ENCODE measurements at places on chromosomes 4 and X.

DNA sequence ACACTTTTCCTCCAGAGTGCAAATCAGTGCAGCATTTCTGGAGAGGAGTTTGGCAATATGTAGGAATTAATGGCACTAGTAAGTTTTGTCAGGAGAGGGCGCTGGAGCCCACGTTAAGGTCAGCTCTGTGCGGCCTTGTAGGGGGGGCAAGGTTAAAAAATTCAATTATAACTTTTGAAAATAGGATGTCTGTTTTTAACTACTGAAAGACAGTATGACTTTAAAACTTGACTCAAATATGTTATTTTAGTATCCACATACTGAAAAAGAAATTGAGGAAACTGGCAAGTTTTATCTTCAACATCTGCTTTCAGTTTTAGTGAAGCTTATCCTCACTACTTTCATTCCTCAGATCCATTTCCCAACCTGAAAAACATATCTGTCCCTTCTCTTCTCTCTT is 30.9 kb upstream of the HSD17B13 start:
- no peak for DNase-seq

DNA sequence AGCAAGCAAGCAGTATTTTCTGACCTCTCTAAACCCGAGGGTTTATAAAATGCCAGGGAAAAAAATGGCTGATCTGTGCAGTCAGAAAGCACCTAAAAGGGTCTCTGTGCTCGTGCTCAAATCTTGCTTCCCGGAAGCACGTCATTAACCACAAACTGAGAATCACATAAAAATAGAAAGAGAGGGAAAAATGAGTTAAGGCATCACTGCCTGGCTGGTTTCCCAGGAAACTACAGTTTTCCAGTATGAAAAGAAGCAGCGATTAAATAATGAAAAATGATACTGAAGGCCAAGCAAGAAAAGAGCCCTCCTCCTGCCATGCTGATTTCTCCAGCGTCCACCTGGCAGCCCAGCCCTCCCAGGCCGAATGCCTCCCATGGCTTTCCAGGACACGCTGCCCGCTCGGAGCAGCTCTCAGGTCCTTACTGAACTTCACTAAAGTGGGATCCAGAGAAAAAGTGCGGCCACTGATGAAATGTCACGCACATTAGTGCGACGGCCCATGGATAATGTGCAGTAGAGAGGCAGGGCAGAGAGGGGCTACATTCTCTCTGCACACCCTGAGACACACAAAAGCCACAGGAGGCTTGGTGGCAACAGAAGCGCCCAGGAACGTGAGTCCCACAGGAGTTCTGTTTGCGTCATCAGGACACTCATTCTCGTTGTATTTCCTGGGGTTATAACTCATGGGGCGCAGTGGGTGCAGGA is 80.4 kb downstream of the WFS1 start:
- no peak for DNase-seq

DNA sequence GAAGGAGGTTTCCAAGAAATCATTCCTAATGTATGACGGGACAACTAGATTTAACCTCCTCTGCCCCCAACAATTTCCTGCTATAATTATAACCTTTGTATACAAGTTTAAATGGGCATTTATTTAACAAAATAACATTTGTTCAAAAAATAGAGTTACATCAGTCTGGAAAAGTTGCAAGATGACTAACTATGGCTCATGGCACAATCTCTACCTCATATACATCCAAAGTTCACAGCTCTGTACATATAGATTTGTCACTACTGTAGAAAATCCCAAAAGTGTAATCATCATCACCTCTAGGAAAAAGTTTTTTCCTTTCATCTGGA is 3.8 kb upstream of the RPS6KA3 start:
- no peak for DNase-seq

- DNase-seq: peak; percentile 16
Observed at GRCh38 chr4:148214529-148215166, 227.6 kb downstream of the NR3C2 start.

- DNase-seq: no peak
Observed at GRCh38 chr4:90240333-90240732, 113.1 kb downstream of the CCSER1 start.

DNA sequence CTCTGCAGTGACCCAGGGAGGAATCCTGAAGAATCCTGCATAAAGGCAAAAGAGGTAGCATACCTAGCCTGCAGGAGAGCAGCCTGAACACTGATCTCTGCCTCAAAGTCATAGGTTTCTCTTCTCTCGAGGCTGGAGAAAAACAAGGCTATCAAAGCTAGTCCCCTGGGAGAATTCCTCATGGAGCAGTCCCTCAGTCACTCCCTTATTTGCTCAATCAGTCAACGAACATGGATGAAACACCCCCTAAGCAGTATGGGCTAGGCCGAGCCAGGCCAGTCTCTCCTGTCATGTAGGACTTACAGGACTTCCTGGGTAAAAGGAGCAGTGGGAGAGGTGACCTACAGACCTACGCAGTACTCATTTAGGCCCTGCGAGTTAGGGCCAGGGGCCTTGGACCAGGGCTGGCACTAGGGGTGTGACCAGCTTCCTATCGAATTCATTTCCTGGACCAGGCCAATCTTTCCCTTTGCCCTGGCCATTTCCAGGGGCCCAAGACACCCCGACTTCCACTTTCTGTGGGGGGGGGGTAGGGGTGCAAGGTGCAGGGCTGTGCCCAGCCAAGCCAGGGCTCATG is 164.1 kb downstream of the EFNB1 start:
- DNase-seq: no peak

GRCh38 chr4:128354205-128354821 is 66.7 kb upstream of the PGRMC2 start:
- DNase-seq: no peak

DNA sequence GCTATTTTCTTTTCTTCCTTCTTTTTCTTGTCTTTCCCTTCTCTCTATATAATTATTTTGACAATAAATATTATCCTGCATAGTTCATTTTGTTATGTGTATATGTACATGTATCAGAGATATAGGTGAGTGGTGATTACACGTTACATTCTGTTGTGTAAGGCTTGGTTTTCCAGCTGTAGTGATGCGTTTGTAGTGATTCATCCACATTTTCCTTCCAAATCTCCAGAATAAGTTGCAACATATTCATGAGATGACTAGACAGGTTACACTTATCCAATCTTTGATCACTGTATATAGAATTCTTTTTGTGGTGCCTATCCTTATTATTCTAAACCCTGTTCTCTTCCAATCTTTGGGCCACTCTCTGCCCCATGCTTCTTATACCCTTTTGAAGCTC is 540.2 kb downstream of the GBA3 start:
- no peak for DNase-seq

DNA sequence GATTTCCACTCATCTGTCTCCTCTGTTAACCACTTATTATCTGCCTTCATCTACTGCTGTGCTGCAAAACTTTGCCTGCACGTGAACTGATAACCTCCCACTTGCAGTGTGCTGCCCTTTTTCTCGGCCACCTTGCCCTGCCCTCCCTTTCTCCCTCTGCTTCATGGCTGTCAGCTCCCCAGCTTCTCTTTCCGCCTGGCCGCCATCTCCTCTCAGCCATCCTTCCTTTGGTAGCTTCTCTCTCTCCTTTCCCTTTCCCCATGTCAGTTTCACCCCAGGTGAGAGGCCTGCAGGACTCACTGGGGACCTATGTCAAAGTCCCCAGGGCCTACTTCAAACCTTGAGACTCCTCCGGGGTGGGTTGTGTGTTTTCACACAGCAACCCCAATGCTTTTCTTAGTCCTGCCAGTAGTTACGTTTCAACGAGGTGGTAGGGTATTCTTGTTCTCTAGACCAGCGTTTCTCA is 6.6 kb downstream of the MSL3 start:
- DNase-seq: no peak

- no peak for DNase-seq
Observed at GRCh38 chr4:81470456-81471297, 1.0 kb downstream of the RASGEF1B start.

DNA sequence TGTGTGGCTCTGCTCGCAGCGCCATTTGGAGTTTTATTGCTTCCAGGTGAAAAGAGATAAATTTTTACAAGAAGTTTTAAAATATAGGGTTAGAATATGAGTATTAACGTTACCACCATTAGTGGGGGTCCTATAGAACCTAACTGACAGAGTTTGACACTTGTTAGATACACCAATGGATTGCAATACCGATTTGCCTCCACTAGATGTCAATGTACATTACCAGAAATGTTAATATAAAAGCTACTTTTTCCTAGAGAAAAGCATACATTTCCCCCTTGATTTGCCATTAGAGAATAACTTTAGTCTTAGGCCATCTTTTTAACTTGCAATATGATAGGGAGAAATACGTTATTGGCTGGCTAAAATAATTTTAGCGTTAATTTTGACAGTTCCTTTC is 108.4 kb downstream of the LINC00632 start:
- DNase-seq: no peak

DNA sequence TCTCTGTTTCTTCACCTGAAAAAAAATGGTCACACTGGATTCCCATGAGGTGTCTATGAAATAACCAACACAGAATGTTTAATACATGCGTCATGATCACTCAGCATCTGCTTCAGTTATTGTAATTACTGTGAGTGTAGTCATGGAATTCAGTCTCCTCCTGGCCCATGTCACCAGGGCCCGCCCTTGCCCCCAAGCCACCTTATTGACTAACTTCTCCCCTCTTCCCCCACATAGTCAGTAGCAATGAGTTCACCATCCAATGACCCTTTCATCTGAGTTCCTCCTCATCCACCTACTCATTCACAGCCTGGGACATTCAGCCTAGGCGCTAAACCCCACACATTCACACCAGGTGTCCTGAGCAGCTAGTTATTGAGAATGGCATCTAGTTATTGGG is 15.6 kb downstream of the PNMA6F start:
- DNase-seq: no peak

DNA sequence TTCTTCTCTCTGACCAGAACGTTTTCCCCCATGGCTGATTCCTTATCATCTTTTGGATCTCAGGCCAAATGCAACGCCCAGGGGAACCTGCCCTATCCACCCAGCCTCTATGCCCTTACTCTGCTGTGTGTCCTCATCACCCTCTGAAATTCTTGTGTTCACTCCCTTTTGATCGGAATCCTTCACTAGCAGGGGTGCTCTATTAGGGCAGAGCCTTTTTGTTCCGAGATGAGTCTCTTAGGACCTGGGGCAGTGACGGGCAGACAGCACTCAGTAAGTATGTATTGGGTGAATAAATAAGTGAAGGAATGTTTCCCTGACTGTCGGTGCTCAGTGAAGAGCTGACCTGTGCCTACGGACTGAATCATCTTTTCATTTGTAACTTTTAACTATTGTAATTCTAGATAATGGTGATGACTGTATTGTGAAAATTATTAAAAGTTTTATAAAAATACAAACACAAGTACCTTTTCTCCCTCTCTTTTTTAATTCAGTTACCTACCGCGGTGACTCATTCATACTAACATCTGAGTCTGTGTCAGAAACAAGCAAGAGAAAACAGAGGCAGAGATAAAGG is 4.8 kb upstream of the TENM3 start:
- no peak for DNase-seq

DNA sequence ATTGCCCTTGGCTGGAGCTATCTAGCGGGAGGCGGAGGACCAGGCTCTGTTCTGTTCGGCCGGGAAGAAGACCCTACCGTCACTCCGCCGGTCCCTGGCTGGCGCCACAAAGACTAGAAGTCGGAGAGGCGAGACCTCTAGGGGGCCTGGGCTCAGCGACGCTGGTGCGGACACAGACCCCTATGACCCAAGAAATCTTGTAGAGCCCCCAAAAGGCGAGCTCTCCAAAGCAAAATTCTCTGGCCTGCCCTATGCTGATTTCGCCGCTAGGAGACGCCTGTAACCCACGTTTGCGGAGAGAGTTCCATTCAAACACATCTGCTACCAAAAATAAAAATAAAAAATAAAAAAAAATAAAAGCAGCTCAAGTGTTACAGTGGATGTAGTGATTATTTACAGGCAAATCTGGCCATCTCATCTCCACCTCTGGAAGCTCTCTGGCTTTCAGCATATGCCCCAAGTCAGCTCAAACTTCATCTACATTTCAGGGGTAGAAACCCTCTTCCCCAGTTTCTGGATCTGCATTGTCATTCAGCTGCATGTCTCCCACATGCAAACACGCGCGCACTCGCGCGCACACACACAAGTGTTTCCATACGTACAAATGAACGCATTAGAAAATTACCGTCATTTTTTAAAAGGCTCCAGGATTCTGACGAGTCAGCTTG is 2.4 kb upstream of the PCDH10 start:
- peak; percentile 19 for DNase-seq

GRCh38 chr4:17027495-17027894 is 129.1 kb upstream of the LDB2 start:
- no peak for DNase-seq

DNA sequence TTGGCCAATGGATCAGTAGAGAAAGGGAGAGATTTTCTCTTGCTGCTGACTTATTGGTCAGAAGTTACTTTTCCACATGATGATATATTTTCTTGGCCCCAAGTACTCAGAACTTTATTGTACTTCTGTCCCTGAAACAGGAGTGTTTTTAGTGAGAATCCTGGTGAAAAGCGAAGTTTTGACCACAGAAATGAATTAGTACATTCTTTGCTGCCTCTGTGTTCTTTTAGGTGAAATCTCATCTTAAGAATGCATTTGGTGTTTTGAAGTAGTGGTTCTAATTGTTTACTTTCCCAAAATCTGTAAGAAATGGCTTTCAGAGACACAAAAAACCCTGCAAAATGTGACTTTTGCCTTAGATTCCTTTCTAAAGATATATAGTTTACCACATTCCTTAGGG is 240.4 kb downstream of the FRMPD4 start:
- DNase-seq: no peak

DNA sequence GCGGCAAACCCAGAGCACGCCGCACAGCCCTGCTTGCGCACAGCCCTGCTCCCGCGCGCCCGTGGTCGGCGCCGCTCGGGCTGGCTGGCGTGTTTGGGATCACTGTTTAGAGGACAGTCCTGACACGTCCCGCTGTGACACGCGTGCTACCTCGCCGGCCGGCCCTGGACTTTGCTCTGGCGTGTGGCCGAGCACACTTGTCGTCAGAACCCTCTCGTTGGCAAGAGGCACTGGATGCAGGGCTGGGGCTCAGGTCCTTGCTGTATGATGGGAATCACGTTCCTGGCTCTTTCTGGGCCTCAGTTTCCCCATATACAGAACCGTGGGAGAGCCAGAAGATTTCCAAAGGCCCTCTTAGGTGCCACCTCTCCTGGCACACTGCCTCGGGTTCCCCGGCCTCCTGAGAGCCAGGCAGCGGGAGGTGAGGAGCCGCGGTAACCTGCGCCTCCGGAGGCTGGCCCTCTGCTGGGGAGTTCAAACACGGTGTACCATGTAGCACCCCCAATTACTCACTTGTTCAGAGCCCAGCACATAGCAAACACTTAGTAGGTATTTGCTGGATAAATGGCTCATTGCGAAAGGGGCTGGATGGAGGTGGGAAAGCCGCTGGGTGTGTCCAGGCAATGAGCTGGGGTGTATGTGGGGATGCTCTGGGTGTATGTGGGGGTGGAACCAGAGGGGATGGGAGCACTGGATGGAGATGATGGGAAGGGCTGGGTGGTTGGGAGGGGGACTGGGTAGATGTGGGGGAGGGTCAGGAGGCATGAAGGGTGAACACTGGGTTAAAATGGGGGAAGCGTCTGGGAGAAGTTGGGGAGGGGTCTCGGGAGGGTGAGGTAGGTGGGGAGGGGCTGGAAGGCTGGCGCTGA is 76.6 kb downstream of the HTRA3 start:
- DNase-seq: no peak

GRCh38 chrX:101078716-101079598 is at the start of gene TMEM35A:
Gene TMEM35A (plus strand): TSS chrX:101078879. CDS start chrX:101079003, 124 bp downstream.
- no peak for DNase-seq

Measured in NCI-H446 treated with DMSO at 0.1 percent for 48 hours (cell line).